Neural progenitor cell (in vitro differentiated cells): ENCODE measurements at places on chromosomes 6 and 20. TPM values are rescaled to one million over a fixed set of nuclear protein-coding genes. Genes with fewer than 3 reads are reported as not detected.

DNA sequence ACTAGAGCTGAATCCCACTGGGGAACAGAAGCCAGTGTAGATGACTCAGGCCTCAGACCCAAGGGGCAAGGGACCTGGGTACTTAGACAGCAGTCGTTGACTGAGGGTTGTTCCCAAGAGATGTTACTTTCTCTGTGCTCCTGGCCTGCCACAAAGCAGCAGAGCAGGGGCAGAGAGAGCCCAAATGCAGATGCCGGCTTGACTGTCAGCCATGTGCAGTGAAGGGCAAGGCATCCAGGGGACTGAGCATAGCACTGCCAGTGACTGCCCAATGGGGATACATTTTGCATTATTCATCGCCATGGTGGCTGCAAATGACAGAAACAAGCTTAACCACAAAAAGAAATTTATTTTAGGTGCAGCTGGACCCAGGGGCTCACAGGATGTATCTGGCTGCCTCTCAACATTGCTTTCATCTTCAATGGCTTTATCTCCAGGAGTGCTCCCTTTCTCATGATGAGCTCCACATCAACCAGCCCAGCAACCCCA is 7.6 kb upstream of the TP53RK start:
- no peak overlapping the region for H3K4me3 ChIP-seq
- no peak overlapping the region for H3K27ac ChIP-seq
- no peaks in the 10 kb centered on the region for H3K36me3 ChIP-seq
- DNase-seq: no peak
- H3K4me1 ChIP-seq: no peaks in the 10 kb centered on the region

DNA sequence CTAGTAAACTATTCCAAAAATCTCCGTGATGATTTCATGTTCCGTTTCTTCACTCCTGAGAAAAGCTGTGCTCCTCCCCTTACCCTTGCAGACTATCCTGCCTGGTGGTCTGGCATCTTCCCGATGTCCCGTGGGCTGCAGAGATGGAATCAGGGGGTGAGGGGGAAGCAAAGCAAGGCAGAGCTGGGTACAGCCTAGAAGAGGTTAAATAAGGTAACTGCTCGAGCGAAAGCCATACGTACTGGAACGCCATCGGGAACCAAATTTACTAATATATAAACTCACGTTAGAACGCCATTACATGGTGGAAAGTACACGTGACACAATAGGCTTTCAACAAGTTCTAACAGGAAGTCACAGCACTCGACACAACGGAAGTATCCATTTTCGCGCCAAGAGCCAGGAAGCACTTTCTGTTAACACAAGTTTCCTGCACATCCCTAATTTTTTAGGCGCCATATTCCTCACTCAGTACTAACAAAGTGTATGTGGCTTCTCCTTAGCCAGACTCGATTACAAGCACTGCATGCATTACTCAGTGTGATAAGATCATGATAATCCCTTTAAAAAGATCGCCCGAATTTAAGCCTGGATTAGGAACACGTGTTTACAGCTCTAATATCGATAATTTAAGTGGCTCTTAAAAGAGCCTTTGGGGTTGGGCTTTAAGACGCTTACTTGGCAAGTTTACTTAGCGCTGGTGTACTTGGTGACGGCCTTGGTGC is 101.6 kb upstream of the PRSS16 start:
- H3K27me3 ChIP-seq: no peaks in the 10 kb centered on the region
- H3K4me1 ChIP-seq: peaks cover 27% of the 10 kb centered on the region
- no peaks in the 10 kb centered on the region for H3K36me3 ChIP-seq
- peak overlapping the region; percentile 90 for H3K27ac ChIP-seq

- no peaks in the 10 kb centered on the region for H3K4me1 ChIP-seq
- H3K27ac ChIP-seq: no peak overlapping the region
- DNase-seq: no peak
- H3K27me3 ChIP-seq: no peaks in the 10 kb centered on the region
- H3K4me3 ChIP-seq: no peak overlapping the region
These were observed 13.1 kb downstream of the PKIB start for GRCh38 chr6:122623279-122623678.

DNA sequence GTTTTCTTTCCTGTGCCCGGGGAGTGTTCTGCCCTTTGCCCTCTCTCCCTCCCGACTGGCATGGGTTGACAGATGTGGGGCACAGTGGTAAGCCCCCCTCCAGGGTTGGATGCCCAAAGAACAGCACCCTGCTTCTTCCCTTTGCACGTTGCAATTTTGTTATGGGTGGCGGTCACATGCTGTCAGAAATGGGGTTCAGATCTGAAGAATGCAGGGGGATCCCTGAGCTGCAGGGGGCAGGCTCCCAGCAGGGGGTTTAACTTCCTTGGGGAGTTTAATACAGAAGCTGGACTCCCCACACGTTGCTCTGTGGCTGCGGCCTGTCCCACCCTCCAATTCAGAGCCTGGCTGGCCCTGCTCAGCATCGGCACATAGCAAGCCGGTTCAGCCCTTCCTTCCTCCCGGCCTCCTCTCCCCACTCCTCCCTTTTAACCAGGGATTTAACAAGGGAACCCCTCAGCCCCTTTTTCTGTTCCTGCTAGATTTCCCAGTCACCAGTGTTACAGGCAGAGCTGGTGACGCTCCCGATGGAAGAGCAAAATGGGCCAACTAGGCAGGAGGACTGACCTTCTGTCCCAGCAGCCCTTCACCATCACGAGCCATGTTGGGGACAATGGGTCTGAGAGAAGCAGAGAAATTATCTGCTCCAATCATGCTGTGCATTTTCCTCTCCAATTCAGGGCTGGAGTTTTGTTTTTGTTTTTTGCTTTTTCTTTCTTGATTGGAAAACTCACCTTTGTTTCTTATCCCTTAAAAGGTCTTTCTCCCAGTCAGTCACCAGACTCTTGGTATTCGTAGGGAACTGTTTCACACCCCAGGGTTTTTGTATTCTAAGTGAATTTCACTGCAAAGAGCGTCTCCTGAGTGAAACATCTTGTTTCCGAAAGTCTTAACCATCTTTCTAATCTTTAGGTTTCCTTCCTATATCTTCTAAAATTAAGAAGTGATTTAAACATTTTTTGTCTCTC is 6.8 kb downstream of the FOXF2 start:
- H3K4me1 ChIP-seq: peaks cover 13% of the 10 kb centered on the region
- peak; percentile 31 for DNase-seq
- H3K4me3 ChIP-seq: no peak overlapping the region

- no peaks in the 10 kb centered on the region for H3K4me1 ChIP-seq
- no peak overlapping the region for H3K4me3 ChIP-seq
- no peaks in the 10 kb centered on the region for H3K27me3 ChIP-seq
- H3K27ac ChIP-seq: no peak overlapping the region
These were observed 60.4 kb downstream of the SLC22A3 start for GRCh38 chr6:160408528-160408927.

- peak; percentile 63 for DNase-seq
- no peaks in the 10 kb centered on the region for H3K36me3 ChIP-seq
- H3K27ac ChIP-seq: no peak overlapping the region
- H3K4me3 ChIP-seq: no peak overlapping the region
These were observed 14.0 kb downstream of the UST start for GRCh38 chr6:148760568-148761526.

DNA sequence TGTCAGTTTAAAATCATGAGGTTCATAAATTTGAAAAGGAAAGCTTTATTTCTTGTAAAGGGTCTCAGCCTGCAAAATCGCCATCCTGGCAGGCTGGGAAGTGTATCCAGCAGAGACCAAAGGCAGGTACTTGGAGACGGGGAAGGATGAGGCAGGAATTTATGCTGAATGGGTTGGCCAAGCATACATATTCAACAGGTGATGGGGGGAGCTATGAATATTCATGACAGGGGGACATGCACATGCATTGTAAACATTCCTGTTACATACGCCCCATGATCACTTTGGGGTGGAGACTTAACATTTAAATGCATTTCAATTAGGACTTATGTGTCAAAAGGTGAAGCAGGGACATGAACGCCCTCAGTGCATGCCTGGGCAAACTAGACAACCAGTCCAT is 9.8 kb upstream of the SLC22A1 start:
- H3K27ac ChIP-seq: no peak overlapping the region
- no peaks in the 10 kb centered on the region for H3K4me1 ChIP-seq
- H3K4me3 ChIP-seq: no peak overlapping the region
- DNase-seq: no peak

GRCh38 chr20:45911486-45912343 is at the start of gene PLTP:
Gene PLTP, minus strand, starts transcription at chr20:45912155. Its CDS starts 703 bp downstream, at chr20:45911452.
- peak; percentile 89 for DNase-seq
- H3K27ac ChIP-seq: no peak within 1 kb of the TSS
- H3K4me1 ChIP-seq: peaks cover 5% of the 10 kb centered on the region
- H3K27me3 ChIP-seq: peaks cover 4% of the 10 kb centered on the region

NRM gene
- 12.4 and 38.3 TPM in 2 replicates for total RNA-seq

MRAP2 gene
- total RNA-seq: 0.59 and 0.75 TPM in 2 replicates
